ENCODE measurements at places on chromosomes 3 and 15. TPM values are rescaled to one million over a fixed set of nuclear protein-coding genes. Genes with fewer than 3 reads are reported as not detected.

DNA sequence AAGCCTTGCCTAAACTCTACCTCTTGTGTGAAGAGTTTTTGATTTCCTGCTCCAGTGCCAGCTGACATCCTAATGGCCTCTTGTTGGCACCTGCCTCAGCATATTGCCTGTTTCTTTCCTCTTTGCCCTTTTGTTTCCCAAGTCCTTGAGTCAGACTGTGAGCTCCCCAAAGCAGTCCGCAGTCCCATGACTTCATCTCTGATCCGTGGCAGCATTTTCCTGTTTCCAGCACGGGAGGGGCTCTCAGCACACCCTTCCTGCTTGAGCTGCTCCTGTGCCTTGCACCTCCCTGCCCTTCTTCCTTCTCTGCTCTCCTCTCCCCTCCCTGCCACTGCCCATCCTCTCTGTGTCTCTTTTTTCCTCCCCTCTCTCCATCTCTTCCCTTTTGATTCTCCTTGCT, 179.6 kb downstream of the EPHB1 start:
- DNase-seq = no peak

DNA sequence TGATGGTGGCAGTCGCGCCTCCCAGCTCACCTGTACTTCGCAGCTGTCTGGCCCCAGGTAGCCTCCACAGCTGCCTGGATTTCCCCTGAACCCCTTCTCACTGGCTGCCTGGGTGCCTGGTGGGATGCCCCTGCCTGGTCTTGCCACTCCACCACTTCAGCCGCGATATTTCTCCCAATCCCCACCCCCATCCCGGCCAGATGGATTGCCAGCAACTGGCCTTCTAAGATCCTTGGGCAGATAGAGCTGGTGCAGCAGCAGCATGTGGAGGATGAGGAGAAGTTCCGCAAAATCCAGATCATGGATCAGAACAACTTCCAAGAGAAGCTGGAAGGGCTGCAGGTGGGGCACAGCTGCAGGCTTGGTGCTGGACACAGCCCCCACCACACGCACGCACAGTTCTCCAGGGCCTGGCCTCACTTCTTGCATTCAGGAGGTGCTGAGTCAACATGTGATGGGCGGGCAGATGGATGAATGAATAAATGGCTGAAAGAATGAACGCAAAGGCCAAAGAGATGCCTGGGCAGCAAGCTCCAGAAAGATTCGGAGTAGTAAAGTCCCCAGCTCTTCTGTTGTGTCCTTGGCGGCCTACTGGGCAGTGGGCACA, 35.7 kb downstream of the DNAH1 start:
- no peak for DNase-seq

DNA sequence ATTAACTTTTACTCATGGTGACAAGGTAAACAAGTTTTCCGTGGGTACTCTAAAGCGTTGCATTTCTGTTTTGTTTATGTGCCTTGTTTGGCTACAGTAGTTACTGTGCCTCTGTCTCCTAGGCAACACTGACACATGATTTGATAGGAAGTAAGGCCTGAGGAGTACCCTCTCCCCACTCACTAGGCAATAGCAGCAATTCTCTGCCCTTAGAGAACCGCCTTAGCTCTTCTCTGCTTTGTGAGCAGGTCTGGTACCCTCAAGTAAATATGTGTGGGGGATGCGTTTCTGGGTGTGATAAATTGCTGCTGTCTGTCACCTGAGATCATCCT, at the start of gene IL5RA:
Gene IL5RA (minus strand): TSS at position 76 of the 332 bp plus-strand sequence. CDS start 5,390 bp downstream, outside the sequence.
- DNase-seq = no peak

The TTC21A gene
- 8.7 TPM for total RNA-seq

DNA sequence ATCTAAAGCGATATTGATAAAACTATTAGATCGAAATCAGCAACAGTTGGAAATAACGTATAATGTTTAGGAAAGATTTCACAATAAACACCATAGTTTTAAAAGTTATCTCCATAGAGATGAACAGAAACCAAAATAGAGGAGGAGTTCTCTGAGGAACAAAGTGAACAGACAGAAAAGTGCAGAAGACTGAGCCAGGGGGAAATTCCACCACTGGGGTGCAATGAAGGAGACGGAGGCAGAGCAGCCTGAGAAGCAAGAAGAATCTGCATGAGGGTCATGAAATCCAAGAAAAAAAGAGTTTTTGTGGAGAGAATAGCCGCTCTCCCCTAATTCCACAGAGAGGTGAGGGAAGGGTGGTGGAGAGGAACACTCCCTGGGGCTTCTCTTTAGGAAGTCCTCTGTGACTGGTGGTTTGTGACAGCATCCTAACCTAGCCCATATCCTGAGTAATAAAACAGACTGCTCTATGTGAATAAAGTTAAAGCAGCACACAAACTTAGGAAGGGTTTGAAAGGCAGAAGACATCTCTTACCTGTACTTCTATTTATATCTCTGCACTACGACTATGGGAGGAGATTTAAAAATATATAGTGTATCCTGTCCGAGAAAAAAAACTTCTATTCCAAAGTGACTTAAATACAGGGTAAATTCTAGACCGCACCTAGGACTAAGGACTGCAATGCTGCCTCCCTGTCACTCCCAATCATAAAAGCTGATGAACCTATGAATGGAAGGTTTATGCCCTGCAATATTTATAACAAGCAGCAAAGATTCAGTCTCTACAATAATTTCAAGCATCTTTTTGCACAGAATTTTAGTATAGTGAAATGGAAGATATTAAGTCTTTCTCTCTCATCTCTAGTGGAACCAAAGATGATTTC, 22.9 kb downstream of the ATP8B4 start:
- DNase-seq = no peak

The TATDN2 gene
- total RNA-seq = 33.8 TPM

GRCh38 chr3:155334215-155334913, 40.9 kb upstream of the STRIT1 start:
- DNase-seq = no peak

DNA sequence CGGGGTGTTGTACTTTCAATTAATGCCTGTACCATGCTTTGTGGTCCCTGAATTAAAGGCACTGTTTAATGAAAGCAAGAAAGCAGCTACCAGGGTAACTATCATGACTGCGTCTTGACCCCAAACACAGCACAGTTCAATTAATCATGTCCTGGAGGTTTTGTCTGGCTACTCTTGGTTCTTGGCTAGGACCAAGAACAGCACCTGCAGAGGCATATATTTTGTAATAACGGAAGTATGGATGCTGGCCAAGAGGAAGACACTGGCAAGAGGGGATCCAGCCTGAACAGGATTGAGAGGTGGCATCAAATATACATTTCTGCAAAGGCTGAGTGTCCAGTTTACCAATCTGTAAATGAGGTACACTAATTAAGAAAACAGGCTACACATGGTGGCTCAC, 119.9 kb downstream of the FOXP1 start:
- no peak for DNase-seq

The ADAMTS9 gene
- 1.5 TPM for total RNA-seq

- no peak for DNase-seq
These were observed 50.0 kb downstream of the RAB7A start for GRCh38 chr3:128775906-128776542.

GRCh38 chr3:47295976-47296375, 13.2 kb downstream of the KLHL18 start:
- no peak for DNase-seq

GRCh38 chr15:26620528-26621458, 152.1 kb downstream of the GABRB3 start:
- DNase-seq = no peak

DNA sequence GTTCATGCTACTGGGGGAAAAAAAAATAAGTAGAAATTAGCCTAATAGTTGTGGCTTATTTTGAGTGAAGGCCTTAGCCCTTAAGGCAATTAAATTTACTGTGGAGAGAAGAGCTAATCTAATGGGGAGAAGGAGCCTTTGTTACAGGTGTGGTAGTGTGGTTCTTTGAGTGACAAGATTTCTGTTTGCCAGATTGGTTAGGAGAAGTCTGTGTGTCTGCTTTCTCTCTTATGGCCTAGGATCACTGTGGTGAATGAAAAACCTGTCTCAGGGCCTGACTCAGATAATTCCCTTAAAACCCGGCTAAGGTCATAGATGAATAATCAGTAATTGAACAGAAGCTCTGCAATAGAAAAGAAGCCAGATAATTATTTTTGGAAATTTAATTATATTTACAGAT, 27.0 kb downstream of the OPA1 start:
- DNase-seq = no peak

The DNASE1L3 gene
- total RNA-seq = not detected

The EOMES gene
- total RNA-seq = not detected

DNA sequence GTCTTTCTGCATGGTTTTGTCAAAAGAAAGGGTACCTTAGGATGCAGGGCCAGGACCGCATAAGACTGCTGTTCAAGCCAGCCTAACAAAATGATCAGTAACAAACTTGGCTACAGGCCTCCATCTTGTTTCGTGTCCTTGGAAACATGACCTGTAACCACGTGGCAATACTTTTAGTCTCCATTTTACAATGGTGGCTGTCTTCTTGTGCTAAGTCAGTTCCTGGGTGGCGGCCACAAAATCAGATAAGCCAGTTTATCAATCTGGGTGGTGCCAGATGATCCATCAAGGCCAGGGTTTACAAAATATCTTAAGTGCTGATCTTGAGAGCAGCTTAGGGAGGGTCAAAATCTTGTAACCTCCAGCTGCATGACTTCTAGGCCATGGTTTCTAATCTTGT, 57.1 kb upstream of the GK5 start:
- DNase-seq = no peak

The NOX5 gene
- not detected for total RNA-seq

GRCh38 chr15:78570710-78571109, 5.4 kb downstream of the CHRNA5 start:
- DNase-seq = no peak

The CHL1 gene
- total RNA-seq = not detected

DNA sequence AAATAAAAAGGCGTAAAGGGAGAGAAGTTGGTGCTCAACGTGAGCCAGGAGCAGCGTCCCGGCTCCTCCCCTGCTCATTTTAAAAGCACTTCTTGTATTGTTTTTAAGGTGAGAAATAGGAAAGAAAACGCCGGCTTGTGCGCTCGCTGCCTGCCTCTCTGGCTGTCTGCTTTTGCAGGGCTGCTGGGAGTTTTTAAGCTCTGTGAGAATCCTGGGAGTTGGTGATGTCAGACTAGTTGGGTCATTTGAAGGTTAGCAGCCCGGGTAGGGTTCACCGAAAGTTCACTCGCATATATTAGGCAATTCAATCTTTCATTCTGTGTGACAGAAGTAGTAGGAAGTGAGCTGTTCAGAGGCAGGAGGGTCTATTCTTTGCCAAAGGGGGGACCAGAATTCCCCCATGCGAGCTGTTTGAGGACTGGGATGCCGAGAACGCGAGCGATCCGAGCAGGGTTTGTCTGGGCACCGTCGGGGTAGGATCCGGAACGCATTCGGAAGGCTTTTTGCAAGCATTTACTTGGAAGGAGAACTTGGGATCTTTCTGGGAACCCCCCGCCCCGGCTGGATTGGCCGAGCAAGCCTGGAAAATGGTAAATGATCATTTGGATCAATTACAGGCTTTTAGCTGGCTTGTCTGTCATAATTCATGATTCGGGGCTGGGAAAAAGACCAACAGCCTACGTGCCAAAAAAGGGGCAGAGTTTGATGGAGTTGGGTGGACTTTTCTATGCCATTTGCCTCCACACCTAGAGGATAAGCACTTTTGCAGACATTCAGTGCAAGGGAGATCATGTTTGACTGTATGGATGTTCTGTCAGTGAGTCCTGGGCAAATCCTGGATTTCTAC, at the start of gene RARB:
Gene RARB (plus strand): TSS at position 322 of the 847 bp plus-strand sequence. CDS start 469 bp downstream, at position 791.
- DNase-seq = peak; percentile 86

DNA sequence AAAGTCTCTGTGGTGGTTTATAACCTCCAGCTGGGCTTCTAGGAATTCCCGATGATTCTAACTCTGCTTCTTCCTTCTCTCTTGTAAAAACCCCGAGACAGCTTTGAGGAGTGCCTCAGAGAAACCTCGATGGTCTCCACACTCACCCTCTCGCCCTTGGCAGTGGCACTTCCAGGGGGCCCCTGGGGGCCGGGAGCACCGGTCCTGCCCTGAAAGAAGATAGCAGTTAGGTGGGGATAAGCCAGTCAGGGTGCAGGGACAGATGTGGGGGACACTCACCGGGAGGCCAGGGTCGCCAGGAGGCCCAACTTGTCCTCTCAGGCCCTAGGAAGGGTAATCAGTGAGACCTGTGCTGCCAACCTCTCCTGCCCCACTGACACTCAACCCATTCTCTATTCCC, 9.7 kb downstream of the COL7A1 start:
- no peak for DNase-seq

GRCh38 chr3:23189187-23189586, 13.9 kb upstream of the UBE2E2 start:
- DNase-seq = no peak

DNA sequence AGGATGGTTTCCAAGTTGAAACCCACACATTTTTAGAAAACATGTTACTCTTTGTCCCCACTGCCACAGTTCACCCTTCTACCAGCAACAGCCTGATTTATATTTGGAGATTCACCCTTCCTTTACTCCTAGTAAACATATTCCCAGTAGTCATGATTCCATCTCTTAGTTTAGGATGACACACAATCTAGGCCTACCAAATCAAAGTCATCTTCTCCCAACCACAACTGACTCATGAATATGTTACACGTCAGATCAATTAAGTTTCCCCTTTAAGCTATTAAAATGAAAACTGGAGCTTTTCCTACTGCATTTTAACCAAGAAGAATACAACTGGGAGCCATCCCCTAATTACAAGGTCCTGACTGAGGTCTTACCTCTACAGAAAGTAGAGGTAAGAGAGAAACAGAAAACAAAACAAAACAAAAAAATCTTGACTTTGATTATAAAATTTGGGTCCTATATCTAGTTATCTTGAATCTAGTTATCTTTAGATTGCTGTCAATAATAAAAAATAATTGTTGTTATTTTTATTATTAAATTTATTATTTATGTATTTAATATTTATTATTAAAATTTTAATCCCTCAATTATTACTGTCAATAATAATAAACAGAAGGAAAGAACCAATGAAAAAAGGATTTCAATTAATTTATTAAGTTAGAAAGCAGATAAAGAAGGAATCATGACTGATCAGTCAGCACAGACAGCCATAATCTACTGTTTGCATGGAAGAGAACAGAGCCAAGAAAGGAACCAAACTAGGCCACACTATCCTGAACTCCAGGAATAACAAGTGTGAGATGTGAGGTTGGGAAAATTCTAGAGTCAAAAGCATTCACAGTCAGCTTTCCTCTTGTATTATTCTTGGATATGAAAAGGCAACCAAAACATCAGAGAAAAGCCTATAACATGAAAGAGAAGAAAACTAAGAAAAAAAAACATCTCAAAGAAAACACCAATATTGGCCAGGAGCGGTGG, 12.5 kb downstream of the DPH6 start:
- no peak for DNase-seq

DNA sequence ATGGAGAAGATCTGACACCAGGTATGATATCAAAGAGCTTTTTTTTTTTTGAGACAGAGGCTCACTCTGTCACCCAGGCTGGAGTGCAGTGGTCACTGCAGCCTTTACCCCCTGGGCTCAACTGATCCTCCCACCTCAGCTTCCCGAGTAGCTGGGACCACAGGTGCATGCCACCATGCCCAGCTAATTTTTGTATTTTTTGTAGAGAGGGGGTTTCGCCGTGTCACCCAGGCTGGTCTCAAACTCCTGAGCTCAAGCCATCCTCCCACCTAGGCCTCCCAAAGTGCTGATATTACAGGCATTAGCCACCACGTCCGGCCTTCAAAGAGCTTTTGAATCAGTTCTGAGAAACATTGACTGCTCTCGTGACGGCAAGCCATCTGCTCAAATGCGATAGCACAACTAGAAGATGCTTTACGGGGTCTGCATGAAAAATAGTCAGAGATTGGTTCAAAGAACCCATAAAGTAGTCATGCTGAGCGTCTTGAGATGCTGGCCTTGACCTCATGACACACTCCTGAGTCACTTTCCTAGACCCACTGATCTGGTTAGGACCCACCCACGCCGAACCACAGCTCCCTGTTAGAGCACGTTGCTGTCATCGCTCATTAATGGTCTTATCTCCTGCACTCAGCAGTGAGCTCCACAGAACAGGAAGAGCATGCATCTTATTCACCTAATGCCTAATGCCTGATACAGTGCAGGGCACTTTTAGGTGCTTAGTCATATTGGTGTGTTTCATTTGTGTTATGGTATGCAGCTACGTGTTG, 57.0 kb upstream of the NR2F2 start:
- no peak for DNase-seq

Measured in osteocyte (in vitro differentiated cells).